ENCODE measurements at places on chromosomes 6 and 20.

DNA sequence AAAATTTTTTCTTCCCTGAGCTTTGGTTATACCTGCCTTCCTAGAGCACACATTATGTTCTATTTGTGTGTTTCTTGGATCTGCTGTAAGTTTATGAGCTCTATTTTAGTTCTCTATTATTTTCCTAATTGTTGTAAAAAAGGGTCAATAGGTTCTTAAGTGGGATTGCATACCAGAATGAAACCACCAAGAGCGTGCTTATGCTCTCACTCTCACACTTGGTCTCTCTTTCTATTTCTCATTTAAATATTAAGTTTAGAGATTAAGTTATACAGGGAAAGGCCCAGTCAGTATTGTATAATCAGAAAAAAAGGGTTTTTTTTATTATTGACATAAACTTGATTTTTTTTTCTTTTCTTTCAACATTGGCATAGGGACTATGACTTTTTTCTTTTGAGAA, 96.8 kb downstream of the RIMS1 start:
- DNase-seq, result no peak

- DNase-seq, result no peak
Measured at GRCh38 chr6:108348655-108349349, 53.9 kb downstream of the AFG1L start.

- DNase-seq, result no peak
Measured at GRCh38 chr20:62267543-62267942, 29.2 kb downstream of the OSBPL2 start.

GRCh38 chr20:60804240-60804917, 447.7 kb upstream of the CDH4 start:
- DNase-seq, result no peak

DNA sequence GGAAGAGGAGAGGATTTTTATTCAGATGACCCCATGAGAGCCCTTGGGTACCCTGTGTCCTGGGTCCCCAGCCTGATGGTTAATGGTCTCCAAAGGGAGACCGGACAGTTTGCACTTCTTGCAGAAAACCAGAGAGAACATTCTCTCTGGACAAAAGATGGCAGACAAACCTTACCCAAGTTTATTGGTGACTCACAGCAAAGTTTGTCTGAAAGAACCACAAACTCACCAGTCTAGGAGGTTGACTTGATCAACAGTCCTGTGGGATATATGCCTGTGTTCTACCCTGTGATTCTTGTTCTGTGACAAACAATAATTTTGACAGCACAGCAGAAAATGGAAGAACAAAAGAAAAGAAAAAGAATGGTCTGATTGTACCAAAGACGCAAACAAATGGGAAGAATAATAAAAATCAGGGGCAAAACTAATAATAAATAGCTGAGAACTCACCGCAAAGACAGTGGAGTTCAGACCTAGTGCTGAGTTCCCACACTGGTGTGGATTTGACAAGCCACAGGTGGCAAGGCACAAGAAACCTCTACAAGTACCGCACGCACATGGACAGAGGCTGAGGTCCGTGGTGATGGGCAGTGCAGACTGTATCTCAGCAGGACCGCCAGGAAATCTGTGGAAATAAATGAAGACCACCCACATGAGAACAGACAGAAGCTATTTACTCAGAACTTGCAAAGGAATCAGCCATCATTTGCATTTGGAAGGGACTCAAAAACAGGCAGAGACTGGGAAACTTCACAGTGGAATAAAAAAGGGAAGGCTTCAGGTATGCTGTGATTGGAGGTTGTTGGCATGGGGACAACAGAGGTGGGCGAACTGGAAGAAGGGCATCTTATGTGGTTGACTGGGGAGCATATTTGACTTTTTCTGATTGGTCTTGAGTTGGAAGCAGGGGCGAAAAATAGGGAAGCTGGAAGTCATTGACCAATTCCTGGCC, 246.3 kb upstream of the RNF24 start:
- DNase-seq, result no peak

- no peak for DNase-seq
Measured at GRCh38 chr20:50852085-50852484, 57.2 kb downstream of the BCAS4 start.

DNA sequence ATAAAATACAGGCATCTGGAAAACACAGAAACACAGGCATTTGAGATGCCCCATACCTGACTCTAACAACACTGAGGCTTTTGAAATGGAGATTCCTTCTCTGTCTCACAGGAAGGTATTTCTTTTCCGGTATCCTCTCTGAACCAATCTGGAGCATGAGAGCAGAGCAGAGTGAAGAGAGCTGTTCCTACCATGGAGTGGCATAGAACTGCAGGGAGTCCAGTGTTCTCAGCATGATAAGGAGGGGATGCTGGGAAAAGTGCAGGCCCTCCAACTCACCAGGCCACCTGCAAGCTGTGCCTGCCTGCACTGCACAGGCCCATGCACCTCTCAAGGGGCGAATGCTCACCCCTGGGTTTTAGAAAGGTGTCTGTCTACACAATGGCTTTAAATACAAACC, 89.2 kb downstream of the FOXA2 start:
- no peak for DNase-seq

Measured in stimulated activated CD4-positive, alpha-beta T cell treated with anti-CD3 and anti-CD28 coated beads, TNF-alpha, amount 100 ng/mL, for 48 hours (primary cell).